ENCODE measurements at places on chromosomes 13 and 19.
A peak's percentile ranks its signal among the peaks of the same experiment; 100 is the strongest.

DNA sequence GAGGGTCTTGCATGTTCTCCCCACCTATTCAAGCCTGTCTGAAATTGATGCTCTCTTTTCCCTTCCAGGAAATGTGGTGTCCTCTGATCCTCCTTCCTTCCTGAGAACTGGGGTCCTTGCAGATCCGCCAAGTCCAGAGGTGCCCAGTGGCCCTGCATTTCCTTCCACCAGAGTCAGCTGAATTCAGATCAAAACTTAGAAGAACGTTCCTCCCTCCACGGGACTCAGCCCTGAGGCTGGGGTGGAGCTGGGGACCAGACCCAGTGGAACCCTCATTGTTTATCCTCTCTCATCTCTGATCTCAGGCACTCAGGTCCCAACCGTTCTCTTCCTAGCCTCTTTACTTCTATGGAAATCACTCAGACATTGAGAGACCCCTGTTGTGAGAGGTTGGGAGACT, 477.3 kb downstream of the TSHZ3 start:
- no peak for DNase-seq

DNA sequence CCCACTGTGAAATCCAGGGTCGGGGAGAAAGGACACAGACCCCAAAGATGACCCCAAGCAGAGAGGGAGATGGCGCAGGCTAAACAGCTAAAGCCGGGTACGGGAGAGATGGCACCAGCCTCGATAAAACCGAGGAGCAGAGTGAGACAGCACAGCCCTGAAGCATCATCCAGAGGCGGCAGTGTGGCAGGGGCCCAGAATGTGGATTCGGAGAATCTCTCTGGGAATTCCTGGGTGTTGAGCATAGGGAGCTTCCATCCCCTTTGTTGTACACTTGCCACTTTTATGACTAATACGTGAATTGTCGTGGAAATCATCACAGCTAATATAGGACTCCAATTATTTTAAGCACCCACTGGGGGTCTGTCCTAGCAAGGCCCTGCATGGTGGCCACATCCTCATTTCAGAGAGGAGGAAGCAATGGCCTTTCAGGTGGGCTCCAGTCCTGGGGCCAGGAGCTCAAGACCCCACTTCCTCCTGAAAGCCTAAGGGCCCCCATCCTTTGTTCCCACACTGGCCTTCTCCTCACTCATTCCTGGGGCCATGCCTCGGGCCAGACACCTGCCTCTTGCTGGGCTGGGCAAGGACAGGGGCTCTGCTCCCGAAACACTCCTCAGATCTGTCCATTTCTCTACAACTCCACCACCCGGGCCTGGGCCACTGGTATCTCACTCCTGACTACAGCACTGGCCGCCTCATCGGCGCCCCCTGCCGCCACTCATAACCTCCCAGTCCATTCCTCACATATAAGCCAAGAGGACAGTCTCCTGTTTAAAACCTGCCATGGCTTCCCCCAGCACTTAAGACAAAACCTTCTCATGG, 29.3 kb upstream of the ATP1A3 start:
- DNase-seq, result no peak

GRCh38 chr13:73665261-73665660, 468.9 kb downstream of the KLF12 start:
- no peak for DNase-seq

DNA sequence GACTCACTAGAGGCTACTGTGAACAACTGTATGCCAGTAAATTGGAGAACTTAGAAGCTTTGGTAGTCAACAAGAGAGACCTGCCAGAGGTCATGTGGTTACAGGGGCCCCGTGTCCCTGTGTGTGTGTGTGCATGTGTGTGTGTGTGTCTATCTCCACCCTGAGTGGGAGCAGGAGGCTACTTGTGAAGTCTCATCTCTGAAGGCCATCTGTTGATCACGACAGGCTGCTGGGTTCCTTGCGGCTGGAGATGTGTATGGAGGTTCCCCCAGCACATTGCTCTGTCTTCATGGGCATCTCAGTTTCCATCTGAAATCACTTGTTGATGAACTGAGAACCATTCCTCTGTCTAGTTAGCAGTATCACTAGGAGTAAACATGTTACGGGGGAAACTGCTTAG, 58.2 kb upstream of the TEX29 start:
- DNase-seq, result no peak

DNA sequence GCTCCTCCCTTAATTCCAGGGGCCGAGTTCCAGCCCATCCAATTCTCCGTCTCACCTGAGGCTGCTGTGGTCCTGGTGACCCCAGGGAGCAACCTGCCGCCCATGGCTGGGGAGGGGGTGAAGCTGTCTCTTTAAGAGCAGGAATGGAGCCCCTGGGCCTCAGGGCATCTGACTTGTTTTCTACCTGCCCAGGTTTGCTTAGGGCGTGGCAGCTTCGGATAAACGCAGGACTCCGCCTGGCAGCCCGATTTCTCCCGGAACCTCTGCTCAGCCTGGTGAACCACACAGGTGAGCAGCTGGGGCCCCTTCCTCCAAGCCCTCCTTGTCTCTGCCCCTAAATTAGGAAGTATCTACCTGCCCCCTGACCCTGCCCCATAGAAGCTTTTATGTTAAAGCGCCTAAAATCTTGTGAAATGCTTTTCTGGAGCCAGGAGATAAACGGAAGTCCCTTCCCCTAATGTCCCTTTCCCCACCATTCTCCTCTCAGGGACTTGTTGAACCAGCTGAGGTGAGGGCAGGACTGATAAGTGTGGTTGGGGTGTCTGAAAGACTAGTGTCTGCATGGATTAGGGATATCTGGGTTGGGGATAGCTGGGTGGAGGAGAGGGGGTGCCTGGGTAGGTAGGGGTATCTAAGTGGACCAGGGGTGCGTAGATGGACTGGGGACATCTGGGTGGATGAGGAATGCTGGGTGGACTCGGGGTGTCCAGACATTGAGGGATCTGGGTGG, 614 bp downstream of the FXYD3 start:
- DNase-seq, result no peak

DNA sequence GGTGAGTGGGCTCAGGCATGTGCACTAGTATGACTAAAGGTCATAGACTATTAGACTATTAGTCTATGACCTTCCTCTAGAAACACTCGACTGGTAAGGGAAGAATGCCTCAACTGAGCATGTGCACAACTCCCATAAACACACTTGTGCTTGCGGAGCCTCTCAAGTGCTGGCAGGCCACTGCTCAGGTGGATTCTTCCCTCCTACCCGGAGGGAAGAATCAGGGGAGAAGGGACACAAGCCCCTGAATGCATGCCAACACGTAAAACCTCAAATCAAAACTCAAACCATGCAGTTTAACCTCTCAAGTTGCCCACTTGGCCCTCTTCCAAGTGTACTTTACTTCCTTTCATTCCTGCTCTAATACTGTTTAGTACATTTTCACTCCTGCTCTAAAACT, 287.6 kb upstream of the SGCG start:
- DNase-seq, result no peak

GRCh38 chr13:106548064-106548696, 12.7 kb upstream of the EFNB2 start:
- DNase-seq, result no peak

- peak; percentile 57 for DNase-seq
Measured at GRCh38 chr19:19540064-19540714, 2.1 kb downstream of the CILP2 start.

GRCh38 chr19:39951686-39952085, 17.3 kb upstream of the FCGBP start:
- DNase-seq, result peak; percentile 48

- no peak for DNase-seq
Measured at GRCh38 chr13:90104764-90105163, 1242.7 kb upstream of the MIR17HG start.

- no peak for DNase-seq
Measured at GRCh38 chr13:69050696-69051095, 1056.9 kb upstream of the ATXN8OS start.

DNA sequence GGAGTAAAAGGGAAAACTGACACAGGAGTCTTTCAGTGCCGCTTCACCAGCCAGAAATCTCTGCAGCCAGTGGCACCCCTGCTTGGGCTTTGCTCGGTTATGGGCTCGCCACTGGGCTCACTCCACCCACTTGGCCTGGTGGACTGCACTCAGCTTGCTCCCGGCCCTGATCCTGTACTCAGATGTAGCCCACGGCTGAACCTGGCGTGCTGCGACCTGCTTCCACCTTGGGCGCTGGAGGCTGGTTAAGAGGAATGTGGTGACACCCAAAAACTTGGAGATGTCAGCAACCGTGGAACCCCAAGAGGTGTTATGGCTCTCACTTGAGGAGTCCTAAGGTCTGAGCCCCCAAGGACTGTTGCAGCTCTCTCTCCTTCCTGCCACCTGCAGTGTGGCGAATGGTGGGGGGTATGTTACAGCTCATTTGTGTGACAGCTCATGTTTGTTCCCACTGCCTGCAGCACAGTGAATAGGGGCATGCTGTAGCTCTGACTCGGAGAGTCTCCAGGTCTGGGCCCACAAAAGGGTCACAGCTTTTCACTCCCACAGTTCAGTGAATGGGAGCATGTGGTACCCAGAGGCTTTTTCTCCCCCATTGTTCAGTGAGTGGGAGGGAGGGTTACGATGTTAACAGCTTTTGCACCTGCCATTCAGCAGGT, 1124.5 kb upstream of the ATXN8OS start:
- no peak for DNase-seq

- no peak for DNase-seq
Measured at GRCh38 chr13:45320876-45321629, 19.9 kb downstream of the TPT1 start.

- no peak for DNase-seq
Measured at GRCh38 chr19:3550947-3551791, 6.2 kb downstream of the MFSD12 start.

DNA sequence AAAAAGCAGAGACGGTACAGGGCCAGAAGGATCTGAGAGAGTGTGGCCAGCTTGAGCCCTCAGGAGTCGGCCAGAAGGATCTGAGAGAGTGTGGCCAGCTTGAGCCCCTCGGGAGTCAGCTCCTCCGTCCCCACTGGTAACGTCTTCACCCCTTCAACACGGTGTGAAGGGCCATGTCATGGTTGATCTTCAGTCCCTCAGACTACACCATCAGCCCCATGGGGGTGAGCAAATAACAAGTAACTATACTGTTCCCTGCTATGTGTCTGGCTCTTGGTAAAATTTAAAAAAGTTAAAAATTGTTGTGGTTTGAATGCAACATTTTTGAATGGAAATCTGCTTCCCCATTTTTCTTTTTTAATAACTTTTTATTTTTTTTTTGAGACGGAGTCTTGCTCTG, 1.6 kb upstream of the ZNF8 start:
- DNase-seq, result no peak

- peak; percentile 72 for DNase-seq
Measured at GRCh38 chr19:7888145-7888825, at the start of gene LRRC8E. TSS of gene LRRC8E (plus strand) at chr19:7888510. CDS start at chr19:7895604, 7,094 bp downstream.

DNA sequence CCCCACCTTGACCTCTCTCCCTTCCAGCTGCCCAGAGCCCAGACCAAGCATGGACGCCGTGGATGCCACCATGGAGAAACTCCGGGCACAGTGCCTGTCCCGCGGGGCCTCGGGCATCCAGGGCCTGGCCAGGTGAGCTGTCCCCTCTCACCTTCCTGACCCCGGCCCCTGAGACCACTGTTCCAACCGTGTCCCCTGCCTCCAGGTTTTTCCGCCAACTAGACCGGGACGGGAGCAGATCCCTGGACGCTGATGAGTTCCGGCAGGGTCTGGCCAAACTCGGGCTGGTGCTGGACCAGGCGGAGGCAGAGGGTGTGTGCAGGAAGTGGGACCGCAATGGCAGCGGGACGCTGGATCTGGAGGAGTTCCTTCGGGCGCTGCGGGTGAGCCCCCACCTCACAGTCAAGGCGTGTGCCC, 312 bp downstream of the CAPS start:
- no peak for DNase-seq

GRCh38 chr19:33248954-33249613, 23.4 kb upstream of the SLC7A10 start:
- no peak for DNase-seq

GRCh38 chr19:14411938-14412245, 7.2 kb downstream of the DDX39A start:
- DNase-seq, result no peak

DNA sequence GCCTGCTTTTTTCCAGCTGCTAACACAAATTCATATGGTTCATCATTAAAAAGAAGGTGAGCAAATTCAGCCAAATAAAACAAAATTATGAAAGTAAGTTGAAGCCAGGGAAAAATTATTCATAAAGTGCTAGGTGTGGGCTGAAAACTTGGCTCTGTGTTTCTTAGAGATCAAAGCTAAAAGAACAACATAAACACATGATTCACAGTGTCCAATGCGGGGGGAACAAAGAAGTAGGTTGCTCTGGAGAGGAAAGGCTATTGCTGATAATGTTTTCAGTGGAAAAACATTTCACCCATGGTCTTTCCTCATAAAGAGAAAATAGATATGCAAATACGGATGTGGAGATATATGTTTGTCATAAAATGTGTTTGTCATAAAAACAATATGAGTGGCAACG, 1691.5 kb upstream of the SLC10A2 start:
- no peak for DNase-seq

GRCh38 chr13:107241381-107241780, 673.4 kb upstream of the ARGLU1 start:
- DNase-seq, result no peak

DNA sequence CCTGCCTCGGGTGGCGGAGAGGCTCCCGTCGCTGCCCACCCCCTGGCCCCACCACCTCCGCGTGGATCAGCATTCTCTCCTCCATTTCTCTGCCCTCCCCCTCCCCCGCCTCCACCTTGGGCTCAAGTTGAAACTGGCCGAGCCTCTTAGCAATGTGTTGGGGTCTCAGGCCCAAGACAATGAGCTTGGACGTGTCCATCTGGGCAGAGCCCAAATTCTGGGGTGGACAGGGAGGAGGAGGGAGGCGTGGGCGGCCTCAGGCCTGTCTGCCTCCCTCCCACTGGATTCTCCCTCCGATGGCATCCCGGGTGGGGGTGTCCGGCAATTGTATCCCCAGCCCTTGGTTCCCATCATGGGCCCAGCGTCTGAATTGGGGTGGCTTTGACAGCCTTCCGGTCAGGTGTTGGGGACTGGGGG, 1.2 kb downstream of the CELF5 start:
- DNase-seq, result no peak

GRCh38 chr13:30743319-30744055, 8.1 kb downstream of the ALOX5AP start:
- DNase-seq, result peak; percentile 100

DNA sequence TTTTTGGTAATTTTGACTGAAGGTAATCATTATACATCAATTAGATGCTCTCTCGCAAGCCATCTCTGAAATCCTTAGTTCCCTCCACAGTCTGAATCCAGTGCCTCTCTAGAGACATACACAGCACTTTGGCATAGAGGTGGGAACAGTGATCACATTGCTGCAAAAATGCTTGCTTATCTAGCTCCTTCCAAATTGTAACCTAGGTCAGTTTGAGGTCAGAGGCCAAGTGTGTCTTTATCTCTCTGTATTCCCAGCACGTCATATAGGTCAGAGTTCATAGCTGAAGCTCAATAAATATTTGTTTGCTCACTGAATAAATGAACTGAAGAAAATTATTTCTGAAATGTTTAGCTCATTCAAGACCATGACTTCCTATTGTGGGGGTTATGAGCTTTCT, 462.5 kb downstream of the DIAPH3 start:
- DNase-seq, result no peak

- no peak for DNase-seq
Measured at GRCh38 chr19:56969156-56969555, 128.6 kb upstream of the PEG3 start.

GRCh38 chr19:1811942-1812425, at the start of gene ATP8B3:
TSS of gene ATP8B3 (minus strand) at chr19:1812276. CDS start at chr19:1811736, 540 bp downstream.
- DNase-seq, result no peak

GRCh38 chr19:6713773-6714692, 6.4 kb downstream of the C3 start:
- no peak for DNase-seq
